Activated naive CD4-positive, alpha-beta T cell treated with anti-CD3 and anti-CD28 coated beads, Interleukin-2, amount 10 ng/mL, durations not matched to agents 7 days and 5 days (primary cell): ENCODE measurements at places on chromosomes 16 and 17.

GRCh38 chr17:20191056-20191455, 181.9 kb downstream of the SPECC1 start:
- DNase-seq: no peak

GRCh38 chr16:51237861-51238378, 86.8 kb upstream of the SALL1 start:
- no peak for DNase-seq

- DNase-seq: no peak
Measured at GRCh38 chr16:75443298-75443697, 10.0 kb upstream of the CFDP1 start.

DNA sequence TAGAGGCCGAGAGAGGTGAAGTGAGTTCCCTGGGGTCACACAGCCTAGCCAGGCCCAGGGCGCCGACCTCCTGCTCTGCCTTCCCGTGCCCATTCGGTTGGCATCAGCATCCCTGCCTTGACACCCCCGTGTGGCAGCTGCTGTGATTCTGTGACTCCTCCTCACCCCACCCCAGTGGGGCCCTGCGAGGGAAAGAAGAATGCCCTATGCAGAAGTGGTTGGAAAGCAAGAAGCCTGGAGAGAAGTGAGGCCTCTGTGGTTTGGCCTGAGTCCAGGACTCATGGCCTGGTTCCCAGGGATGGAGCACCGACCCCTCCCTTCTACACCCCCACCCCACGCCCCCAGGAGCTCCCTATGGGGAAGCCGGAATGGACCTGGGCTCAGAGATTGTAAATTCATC, 296.2 kb downstream of the SEC14L1 start:
- no peak for DNase-seq

GRCh38 chr17:64345689-64346376, 44.8 kb downstream of the PECAM1 start:
- DNase-seq: no peak

- DNase-seq: no peak
Measured at GRCh38 chr17:63086483-63087185, 120.6 kb downstream of the TANC2 start.

DNA sequence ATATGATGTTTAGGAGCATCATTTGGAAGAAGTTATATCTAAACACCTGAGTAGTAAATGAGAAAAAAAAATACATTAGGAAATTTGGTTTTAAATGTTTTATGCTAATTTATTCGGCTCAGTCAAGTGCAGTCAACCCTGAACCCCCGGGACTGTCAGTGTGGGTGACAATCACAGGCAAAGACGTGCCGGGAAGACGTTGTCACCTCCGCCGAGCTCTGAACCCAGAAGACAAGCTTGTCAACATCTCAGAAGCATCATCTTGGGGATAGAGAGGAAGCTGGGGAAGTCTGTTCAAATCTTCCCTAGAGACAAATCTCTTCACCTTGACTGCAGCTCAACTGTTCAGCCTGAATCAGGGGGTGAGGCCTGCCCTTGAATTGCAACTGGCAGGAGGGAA, 159.7 kb downstream of the RBFOX3 start:
- DNase-seq: no peak

- no peak for DNase-seq
Measured at GRCh38 chr17:82121246-82121645, 23.2 kb upstream of the FASN start.

- DNase-seq: peak; percentile 47
Measured at GRCh38 chr16:68539711-68540239, 684 bp downstream of the ZFP90 start.

DNA sequence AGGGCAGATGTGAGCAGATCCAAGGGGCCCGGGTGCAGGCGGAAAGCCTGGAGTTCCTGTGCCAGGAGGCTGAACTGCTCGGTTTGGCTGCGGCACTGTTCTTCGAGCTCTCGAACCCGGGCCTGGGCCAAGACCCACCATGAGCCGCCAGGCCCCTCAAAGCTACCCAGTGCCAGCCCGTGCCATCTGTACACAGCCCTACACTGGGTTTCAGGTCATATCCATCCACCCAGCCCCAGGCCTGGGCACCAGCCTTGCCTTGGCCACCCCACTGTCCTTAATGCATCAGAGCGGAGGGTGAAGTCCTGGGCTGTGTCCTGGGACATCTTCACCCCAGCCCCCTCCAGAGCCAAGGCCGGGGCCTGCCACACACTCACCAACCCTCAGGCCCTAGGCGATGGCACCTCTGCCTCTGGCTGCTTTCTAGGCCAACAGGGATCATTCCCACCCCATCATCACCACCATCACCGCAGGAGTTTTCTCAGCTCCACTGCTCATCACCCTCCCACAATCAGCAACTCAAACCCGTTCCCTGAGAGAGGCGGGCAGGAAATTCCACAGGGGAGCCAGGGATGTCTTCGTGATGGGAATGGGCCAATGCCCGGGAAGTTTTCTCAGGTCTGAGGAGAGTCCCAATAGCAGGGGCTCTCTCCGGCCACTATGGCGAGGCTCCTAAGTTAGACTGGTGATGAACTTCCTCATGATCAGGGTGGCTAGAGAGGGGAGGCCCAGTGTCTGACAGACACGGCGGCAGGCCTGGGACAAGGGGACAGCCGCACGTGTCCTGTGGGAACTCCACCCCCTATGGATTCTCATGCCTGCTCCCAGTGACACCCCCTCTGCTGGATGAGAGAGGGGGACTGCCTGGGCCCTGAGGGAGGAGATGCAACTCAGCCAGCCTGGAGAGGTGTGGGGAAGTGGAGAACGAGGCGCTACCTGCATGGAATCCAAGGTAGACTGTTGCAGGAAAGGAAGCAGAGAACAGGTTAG, 9.1 kb downstream of the TSPOAP1 start:
- DNase-seq: peak; percentile 20

DNA sequence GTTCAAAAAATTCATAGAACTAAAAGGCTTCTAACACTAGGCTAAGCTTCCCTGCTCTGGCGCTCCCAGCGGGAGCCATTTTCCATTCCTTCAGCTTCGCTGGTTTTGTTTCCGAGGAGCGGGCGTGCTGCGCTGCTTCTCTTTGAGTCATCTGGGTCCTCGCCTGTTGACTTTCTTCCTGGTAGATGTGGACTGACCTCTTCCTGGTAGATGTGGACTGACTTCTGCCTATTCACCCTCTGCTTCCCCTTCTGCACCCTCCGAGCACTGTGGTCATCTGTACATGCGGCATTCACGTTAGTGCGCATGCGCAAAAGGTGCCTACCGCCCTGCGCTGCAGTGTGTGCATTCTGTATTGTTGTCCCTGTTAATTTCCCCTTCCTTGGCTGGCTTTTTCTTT, 40.8 kb upstream of the SEC14L1 start:
- no peak for DNase-seq

GRCh38 chr17:33225509-33225908, 67.6 kb downstream of the ASIC2 start:
- no peak for DNase-seq
